Keratinocyte (primary cell): ENCODE measurements at places on chromosomes 1 and 21.

DNA sequence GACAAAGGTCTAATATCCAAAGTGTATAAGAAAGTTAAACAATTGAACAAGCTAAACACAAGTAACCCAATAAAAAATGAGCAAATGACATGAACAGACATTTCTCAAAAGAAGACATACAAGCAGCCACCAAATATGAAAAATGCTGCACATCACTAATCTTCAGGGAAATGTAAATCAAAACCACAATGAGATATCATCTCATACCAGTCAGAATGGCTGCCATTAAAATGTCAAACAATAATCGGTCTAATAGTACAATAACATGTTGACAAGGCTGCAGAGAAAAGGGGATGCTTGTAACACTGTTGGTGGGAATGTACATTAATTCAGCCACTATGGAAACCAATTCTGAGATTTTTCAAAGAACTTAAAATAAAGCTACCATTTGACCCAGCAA, 264.1 kb downstream of the AKT3 start:
- no peak for DNase-seq

DNA sequence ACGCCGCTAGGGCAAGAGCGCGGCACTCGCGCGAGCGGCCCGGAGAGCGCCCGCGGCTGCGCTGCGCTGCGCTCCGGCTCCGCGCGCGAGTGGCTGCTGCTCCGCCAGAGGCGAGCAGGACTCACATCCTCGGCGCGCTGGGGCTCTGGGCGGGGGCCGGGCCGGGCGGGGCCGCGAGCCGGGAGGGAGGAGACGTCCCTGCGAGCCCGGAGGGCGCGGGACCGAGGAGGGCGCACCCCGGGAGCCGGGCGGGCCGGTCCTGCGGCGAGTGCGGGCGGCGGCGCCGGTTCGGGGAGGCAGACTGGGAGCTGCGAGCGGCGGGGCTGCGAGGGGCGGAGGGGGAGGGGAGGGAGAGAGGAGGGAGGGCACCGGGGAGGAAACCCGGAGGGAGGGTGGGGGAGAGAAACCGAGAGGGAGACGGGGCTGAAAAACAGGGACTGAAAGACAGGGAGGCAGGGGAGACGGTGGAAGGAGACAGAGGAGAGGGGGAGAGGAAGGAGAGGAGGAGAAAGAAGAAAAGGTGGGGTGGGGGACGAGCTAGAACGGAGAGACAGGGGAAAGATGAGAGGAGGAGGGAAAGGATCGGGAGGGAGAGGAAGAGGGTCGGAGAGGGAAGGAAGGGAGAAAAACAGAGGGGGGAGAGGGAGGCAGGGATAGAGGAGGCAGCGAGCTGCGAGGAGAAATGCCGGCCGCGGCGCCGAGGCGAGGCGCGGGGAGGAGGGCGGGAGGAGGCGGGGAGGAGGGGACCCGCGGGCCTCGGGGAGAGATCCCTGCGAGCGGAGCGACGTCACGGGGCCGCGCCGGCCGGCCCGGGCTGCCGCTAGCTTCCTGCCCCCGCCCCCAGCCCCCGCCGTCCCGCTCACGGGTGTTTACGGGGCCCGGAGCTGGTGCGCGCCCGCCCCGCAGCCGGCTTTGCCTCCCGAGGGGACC, at the start of gene CAMK2N1:
Gene CAMK2N1 (minus strand): TSS at position 684 of the 930 bp plus-strand sequence. CDS start 831 bp downstream, outside the sequence.
- no peak for DNase-seq

GRCh38 chr1:204974327-204974726, 68.7 kb upstream of the CNTN2 start:
- no peak for DNase-seq

DNA sequence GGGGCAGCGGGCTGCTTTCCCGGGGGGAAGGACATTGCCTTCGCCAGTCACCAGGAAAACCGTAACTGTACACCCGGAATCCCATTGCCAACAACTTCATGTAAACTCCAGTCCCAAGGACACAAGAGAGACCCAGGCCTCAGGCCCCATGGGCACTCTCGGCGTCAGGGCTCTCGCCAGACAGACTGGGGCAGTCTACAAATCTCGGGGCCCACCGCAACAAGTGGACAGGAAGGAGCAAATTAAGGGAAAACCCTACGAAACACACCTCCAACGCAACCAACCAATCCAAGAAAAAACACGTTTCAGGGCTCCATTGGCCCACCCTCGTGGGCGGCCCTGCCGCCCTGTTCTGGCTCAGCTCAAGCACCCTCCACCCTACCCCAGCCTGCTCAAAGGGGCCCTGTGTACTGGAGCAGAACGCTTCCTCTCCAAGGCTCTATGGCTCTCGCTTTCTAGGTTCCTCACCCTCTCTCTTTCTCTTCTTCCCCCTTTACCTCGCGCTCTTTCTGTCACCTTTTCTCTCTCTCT, 4.6 kb upstream of the ZNF678 start:
- no peak for DNase-seq

DNA sequence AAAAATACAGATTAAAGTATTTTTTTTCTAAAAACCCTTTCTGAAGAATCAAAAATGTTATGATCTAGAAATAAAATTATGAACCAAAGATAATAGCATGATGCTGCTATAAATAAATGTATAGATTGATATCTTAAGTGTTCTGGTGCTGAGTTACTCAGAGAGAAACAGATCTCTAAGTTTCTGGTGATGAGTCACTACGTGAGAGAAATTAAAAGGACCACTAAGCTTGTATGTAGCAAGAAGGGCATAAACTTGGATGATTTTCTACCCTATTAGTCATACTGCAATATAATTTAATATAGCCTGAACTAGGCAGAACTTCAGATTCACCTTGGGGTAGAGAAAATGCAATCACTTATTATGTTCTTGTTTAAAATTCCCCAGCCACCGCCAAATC, 514.8 kb downstream of the AMY1C start:
- DNase-seq: no peak

DNA sequence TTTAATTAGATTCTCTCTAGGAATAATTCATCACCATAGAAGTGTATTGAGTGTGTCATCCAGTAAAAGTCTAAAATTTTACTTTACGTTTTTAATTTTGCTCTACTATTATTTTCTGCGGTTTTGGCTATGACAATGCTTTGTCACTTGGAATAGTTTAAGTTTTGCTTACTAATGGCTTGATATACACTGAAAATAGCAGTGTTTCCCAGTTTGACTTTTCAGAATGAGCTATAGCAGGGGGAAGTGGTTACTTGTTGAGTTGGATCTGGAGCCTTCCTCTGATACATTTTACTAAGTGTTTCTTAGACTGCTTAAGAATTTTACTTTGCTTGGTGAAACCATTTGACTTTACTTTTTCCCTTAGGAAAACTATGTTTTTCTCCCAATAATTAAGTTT, 5.0 kb downstream of the DNAJC16 start:
- DNase-seq: no peak

DNA sequence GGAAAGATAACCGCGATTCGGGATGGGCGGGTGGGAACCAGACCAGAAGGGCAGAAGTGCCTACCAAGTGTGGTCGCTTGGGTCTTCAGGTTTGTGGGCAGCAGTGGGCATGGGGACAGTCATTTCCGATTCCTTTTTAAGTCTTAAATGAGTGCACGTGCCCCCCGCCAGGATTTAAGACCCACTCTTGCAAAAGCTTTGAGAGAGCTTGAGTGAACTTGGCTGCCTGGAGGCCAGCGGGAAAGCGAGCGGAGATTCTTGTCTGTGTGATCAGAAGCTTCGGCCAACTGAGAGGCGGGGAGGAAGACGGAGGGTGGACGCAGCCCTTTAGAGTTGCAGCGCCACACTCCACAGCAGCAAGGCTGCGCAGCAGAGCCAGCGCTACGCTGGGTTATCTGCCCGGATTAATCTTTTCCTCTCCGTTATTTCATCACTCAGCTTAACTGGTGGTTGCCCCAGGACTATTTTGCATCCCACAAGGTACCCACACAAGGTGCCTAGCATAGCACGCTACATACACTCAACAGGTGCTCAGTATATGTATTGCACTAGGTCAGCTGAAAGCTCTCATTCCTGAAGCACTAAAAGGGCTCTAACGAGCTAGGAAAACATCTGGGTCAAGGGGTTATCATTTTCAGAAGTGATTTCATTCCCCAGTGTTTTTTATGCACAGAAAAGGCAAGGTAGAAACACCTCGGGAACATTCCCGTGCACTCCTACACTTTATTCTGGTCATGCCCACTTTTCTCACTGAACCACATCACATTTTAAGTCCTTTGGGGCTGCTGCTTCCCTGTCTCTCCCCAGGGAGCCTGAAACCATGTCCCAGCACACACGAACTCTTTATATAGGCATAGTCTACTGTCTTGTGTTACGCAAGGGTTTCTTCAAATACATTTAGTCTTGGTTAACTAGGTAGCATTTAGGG, 1.5 kb upstream of the BATF3 start:
- no peak for DNase-seq

- no peak for DNase-seq
Observed at GRCh38 chr1:60390593-60391282, 317.2 kb upstream of the C1orf87 start.

DNA sequence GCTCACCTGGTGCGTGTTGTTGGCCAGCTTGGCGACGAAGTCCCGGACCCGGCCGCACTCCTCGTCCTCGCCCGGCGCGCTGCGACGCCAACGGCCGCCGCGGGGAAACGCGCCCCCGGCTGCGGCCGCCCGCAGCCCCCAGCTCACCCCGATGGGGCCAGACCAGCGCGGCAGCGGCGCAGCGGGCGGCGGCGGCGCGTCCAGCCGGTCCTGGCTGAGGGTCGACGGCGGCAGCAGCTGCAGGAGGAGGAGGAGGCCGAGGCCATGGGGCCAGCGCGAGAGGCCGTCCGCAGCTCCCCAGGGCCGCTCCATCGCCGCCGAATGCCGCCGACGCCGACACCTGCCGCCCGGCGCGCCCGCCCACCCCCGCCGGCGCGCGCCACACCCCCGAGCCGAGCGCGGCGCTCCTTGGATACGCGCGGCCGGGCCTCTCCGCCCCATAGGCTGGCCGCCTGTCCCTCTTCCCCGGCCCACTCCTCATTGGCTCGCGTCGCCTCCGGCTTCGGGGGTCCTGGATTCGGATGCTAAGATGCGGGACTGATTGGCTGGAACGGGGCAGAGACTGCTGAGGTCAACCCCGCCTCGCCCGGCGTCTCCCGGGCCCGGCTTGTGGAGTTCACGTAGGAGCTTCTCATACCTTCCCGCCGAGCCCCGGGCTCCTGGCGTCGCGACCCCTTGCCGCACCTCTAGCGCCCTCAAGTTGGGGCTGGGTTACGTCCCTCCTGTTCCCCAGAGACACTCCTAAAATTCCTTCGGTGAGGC, at the start of gene SORT1:
Gene SORT1 (minus strand): TSS at position 338 of the 762 bp plus-strand sequence. CDS start 26 bp downstream, at position 312.
- no peak for DNase-seq

DNA sequence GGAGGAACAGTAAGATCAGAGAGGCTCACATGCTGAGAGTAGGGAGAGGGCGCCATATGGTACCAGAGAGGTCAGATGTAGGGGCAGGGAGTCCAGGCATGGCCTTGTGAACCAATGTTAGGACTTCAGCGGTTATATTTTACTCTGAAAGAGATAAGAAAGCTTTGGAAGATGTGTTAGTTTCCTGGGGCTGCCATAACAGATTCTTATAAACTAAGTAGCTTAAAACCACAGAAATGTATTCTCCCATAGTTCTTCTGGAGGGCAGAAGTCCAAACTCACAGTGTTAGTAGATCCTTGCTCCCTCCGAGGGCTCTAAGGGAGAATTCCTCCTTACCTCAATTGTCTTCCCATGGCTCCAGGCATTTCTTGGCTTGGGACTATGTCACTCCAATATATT, 502.5 kb upstream of the ADGRL2 start:
- DNase-seq: no peak

DNA sequence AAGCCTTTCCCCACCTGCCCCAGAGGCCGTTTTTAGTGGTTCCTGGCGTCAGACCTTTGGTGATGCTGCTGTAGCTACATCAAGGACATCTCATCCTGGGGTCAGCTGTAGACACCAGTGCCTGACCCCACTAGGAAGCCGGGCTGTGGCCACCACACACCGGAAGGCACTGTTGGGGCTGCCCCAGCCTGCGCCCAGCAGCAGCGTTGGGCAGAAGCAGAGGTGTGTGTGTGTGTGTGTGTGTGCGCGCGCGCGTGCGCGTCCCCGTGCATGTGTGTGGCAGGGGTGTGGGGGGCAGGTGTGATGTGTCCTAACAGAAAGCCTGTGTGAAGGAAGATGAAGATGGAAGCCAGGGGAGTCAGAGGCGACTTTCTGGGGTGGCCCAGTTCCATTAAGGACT, 62.0 kb upstream of the COL6A1 start:
- no peak for DNase-seq

DNA sequence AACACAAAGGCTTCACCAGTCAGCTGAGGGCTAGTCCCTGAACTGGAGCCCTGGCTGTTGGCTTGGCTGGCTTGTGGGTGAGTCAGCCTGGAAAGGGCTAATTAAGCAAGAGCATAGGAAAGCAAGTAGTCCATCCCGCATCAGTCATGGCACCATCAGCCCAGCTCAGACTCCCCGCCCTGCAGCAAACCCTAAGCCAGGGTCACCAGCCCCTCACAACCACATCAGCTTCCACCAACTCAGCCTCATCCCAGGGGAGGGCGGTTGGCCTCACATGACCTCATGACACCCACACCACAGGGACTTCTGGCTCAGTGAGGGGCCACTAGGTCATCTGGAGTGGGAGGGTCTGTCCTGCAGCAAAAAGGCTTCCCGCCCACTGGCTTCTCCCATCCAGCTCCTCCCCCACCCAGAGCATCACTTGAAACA, 7.0 kb upstream of the SPATC1L start:
- DNase-seq: no peak

GRCh38 chr21:32381571-32381970, 11.2 kb downstream of the URB1 start:
- DNase-seq: no peak

DNA sequence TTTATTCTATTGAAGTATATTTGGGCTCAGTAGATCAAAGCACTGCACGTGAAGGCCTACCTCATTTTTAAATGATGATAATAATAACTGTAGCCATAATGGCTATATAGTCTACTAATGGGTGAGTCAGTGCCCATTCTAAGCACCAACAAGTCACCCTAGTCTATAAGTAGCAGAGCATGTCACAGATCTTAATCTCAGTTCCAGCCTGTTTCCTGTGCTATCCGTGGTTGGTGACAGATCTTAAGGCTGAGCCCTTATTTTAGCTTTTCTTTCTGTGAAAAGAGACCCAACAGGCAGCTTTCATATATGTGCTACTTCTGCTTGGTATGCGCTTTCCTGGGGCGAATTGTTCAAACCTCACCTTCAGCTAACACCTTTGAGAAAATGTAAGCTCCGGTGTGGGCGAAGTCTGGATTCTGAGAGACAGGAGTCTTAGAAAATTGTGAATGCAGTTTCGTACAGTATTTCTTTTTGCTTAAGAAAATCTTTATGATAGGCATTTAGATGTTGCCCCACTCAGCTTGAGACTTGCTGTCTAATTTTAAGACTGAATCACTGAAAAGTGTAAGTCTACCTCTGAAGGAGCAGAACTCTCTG, 59.6 kb downstream of the FMN2 start:
- no peak for DNase-seq

DNA sequence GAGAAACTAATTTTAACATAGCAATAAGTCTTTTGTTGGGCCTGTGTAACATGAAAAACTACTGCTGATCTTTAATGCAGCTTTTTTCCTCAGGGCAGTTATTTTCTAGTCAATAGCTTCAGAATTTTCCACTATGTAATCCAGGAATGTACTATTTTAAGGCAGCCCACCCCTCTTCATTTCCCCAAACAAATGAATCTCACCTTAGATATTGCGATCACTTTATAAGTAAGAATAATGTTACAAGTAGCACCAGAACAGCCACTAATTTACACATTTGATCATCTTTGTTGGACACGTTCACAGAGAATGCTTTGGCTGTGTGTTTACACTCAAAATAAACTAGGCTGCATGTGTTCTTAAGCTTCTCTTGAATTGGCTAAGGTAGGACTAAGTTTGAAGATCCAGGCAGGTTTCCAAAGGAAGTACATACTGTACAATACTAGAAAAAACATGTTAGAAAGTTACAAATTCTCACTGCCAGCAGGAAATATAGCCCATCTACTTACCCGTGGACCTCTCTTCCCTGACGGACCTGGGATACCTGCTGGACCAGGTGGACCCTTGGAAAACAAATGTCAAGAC, 41.7 kb downstream of the COL24A1 start:
- no peak for DNase-seq
